ENCODE measurements at places on chromosomes 6 and 20. TPM values are rescaled to one million over a fixed set of nuclear protein-coding genes. Genes with fewer than 3 reads are reported as not detected.
A peak's percentile ranks its signal among the peaks of the same experiment; 100 is the strongest.

The BPIFB1 gene
- 0.23 TPM for total RNA-seq

The LGSN gene
- 0.26 TPM for total RNA-seq

DNA sequence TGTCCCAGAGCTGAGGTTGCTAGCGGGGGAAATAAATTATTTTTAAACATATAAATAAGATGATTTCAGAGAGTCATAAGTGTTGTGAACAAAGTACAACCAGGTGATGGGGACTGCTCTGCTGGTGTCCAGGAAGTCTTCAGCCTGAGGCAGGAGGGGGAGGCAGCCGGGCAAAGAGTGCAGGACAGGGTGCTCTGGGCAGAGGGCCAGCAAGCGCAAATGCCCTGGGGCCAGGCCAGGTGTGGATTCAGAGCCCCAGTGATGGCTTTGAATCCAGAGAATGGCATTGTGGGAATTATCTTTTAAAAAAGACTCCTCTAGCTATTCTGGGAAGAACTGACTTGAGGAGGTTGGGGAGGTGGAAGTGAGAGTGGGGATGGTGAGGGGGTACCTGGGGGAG lies 1.6 kb downstream of the CLPSL1 start:
- no peak overlapping the region for H3K4me3 ChIP-seq
- no peak for DNase-seq
- H3K36me3 ChIP-seq = no peaks in the 10 kb centered on the region
- peaks cover 14% of the 10 kb centered on the region for H3K27me3 ChIP-seq
- H3K4me1 ChIP-seq = no peaks in the 10 kb centered on the region

The GJA1 gene
- total RNA-seq = 162 TPM

GRCh38 chr6:142500250-142500786 lies 198.5 kb downstream of the ADGRG6 start:
- no peaks in the 10 kb centered on the region for H3K27me3 ChIP-seq
- H3K4me1 ChIP-seq = no peaks in the 10 kb centered on the region
- no peaks in the 10 kb centered on the region for H3K36me3 ChIP-seq
- H3K4me3 ChIP-seq = no peak overlapping the region

DNA sequence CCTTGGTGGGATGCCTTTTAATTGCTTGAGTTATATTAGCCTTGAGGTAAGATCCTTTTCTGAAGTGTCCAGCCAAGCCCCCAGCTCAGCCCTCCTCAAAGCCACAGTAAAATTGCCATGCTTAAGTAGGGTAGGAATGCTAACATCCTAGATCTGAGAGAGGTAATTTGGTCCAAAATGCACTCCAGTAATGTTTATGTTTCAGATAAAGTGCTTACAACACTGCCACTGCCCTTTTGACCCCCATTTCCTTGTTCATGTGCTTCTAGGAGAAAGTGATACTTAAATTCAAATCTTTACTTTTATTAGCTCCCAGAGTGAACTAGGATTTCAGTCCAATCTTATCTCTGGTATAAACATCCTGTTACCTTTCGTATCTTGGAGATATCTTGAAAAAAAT lies 318.0 kb downstream of the BMP2 start:
- H3K27ac ChIP-seq = no peak overlapping the region
- H3K36me3 ChIP-seq = no peaks in the 10 kb centered on the region
- DNase-seq = peak; percentile 57
- H3K27me3 ChIP-seq = no peaks in the 10 kb centered on the region
- no peak overlapping the region for H3K4me3 ChIP-seq
- peaks cover 5% of the 10 kb centered on the region for H3K4me1 ChIP-seq

GRCh38 chr6:143727035-143727434 lies 49.3 kb downstream of the PHACTR2 start:
- peaks cover 9% of the 10 kb centered on the region for H3K4me1 ChIP-seq
- no peak for DNase-seq
- no peaks in the 10 kb centered on the region for H3K27me3 ChIP-seq

DNA sequence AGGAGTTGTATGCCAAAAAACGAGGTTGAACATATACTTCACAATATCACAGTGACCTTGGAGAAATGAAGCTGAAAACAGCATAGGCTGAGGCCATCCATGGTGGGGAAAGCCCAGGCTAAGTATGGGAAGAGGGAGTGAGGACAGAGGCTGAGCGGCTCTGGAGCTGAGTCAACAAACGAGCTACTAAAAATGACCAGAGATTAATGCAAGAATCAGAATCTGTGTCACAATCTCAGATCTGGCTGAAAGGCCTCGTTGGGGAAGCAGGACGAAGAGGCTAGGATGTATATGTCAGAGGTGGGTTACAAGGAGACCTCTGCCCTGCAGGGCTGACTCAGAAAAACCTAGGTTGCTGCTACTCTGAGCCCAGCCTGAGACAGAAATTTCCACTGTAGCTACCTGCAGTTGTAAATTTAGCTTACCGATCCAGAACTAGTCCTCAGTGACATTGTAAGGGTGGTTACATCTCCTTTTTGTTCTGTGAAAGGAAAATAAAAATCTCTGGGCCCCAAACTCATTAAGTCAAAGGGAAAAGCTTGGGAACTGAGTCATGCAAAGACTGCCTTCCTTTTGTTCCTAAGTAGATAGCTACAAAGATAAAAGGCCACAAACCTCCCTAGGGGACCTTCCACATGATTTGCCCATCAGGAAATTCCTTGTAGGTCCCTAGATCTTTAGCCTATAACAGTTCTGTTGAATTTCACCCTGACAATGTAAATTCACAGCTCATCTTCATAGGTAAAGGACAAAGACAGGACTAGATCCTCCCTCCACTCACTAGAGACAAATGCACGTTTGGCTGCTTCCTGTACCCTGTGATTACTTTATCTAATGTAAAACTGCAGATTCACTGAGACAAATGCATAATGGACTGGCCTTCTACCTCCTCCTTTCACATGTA lies 8.5 kb upstream of the TUBB2A start:
- H3K36me3 ChIP-seq = no peaks in the 10 kb centered on the region
- H3K27ac ChIP-seq = no peak overlapping the region
- no peak for DNase-seq
- H3K4me1 ChIP-seq = peaks cover 12% of the 10 kb centered on the region
- H3K27me3 ChIP-seq = peaks cover 11% of the 10 kb centered on the region

DNA sequence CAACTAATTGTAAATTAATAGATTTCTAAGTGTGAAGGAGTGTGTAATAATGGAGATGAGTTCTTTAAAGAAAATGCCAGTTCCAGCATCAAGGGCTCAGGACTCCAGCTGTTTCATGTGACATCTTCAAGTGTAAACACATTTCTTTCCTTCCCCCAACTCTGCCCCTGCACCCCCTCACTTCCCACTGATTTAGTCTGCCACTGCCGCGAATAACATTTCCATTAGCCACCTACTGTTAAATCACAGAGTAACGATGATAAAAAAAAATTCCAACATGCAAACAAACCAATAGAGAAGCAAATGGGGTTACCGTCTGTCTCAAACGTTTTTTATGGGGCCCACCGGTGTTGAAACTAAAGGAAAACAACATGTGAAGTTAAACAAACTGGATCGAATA lies 414.3 kb downstream of the SAMD5 start:
- H3K27ac ChIP-seq = no peak overlapping the region
- no peak overlapping the region for H3K4me3 ChIP-seq
- no peaks in the 10 kb centered on the region for H3K27me3 ChIP-seq
- H3K36me3 ChIP-seq = no peaks in the 10 kb centered on the region

The MDC1 gene
- 28.2 TPM for total RNA-seq

GRCh38 chr20:35978041-35978513 lies 9.7 kb downstream of the CNBD2 start:
- H3K27me3 ChIP-seq = no peaks in the 10 kb centered on the region
- peak; percentile 64 for DNase-seq
- no peak overlapping the region for H3K4me3 ChIP-seq
- H3K36me3 ChIP-seq = no peaks in the 10 kb centered on the region

GRCh38 chr20:51142448-51142847 lies 119.5 kb upstream of the KCNG1 start:
- no peak overlapping the region for H3K4me3 ChIP-seq
- DNase-seq = no peak
- H3K4me1 ChIP-seq = no peaks in the 10 kb centered on the region
- H3K36me3 ChIP-seq = no peaks in the 10 kb centered on the region
- no peak overlapping the region for H3K27ac ChIP-seq
- no peaks in the 10 kb centered on the region for H3K27me3 ChIP-seq

GRCh38 chr6:156844089-156844488 lies 66.9 kb downstream of the ARID1B start:
- no peaks in the 10 kb centered on the region for H3K27me3 ChIP-seq
- peak overlapping the region; percentile 21 for H3K27ac ChIP-seq
- DNase-seq = no peak
- H3K4me3 ChIP-seq = no peak overlapping the region
- H3K4me1 ChIP-seq = peaks cover 85% of the 10 kb centered on the region
- H3K36me3 ChIP-seq = no peaks in the 10 kb centered on the region

DNA sequence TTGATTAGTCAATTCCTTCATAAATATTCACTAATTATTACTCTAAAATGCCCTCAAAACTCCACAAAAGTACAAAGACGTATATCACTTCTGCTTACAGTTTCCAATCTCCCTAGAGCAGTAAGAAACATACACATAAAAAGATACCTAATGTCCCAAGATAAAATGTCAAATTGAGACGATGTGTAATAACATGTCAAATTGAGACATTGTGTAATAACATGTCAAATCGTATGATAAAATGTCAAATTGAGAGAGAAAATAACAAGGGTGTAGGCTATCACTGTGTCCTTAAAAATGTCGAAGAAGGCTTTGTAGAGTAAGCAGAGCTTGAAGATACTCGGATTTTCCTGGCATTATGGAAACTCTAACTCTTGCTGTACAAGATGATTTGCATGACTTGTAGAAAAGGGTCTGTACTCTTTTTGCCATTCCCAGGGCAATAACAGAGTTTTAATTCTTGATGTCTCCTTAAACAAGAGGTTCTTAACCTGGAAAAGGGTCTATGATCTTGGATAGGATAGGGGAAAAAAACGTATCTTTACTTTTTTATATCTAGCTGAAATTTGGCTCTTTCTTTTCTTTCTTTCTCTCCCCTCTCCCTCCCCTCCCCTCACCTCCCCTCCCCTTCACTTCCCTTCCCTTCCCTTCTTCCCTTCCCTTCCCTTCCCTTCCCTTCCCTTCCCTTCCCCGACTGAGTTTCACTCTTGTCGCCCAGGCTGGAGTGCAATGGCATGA lies 67.7 kb upstream of the ADGRG6 start:
- no peaks in the 10 kb centered on the region for H3K36me3 ChIP-seq
- no peaks in the 10 kb centered on the region for H3K4me1 ChIP-seq
- no peak overlapping the region for H3K4me3 ChIP-seq
- H3K27me3 ChIP-seq = no peaks in the 10 kb centered on the region

- DNase-seq = no peak
- no peak overlapping the region for H3K4me3 ChIP-seq
- H3K36me3 ChIP-seq = no peaks in the 10 kb centered on the region
- H3K4me1 ChIP-seq = no peaks in the 10 kb centered on the region
- peaks cover under 1% of the 10 kb centered on the region for H3K27me3 ChIP-seq
These were observed 21.9 kb downstream of the MYH7B start for GRCh38 chr20:34977365-34978091.

DNA sequence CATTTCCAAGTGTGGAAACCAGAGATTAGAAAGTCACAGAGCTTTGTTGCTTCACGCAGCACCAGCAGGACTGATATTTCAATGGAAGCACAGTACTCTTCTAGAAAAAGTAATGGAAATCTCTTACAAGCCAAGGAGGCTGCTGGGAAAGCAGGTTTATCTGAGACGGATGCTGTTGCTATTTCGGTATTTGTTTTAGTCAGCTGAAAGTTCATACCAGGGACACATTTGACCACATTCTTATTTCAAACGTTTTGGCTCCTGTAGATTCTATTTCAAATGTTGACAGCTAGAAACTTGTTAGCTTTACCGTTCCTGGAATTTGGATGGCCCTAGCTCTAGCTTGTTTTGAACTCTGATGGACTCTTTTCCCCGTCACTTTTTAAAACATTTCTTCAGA lies 3.7 kb upstream of the TMEM242 start:
- no peak overlapping the region for H3K4me3 ChIP-seq
- no peak for DNase-seq
- H3K36me3 ChIP-seq = no peaks in the 10 kb centered on the region

DNA sequence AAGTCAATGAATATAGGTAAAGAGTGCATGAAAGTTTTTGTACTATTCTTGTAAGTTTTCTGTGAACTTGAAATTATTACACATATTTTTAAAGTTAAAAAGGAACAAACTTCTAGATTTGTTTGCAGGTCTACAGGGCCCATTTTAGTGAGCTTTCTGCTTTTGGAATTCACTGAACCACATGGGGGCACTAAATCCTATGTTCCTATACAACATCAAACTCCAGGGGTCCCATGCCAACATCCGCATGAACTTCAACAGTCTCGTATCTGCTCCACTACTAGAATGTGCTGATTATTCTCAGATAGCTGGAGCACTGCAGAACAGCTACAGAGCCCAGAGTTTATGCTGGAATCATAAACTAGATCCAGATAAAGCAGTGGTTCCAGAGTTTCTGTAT lies 347.9 kb upstream of the SPTLC3 start:
- DNase-seq = no peak
- H3K4me1 ChIP-seq = no peaks in the 10 kb centered on the region
- no peaks in the 10 kb centered on the region for H3K27me3 ChIP-seq
- no peaks in the 10 kb centered on the region for H3K36me3 ChIP-seq
- H3K27ac ChIP-seq = no peak overlapping the region

DNA sequence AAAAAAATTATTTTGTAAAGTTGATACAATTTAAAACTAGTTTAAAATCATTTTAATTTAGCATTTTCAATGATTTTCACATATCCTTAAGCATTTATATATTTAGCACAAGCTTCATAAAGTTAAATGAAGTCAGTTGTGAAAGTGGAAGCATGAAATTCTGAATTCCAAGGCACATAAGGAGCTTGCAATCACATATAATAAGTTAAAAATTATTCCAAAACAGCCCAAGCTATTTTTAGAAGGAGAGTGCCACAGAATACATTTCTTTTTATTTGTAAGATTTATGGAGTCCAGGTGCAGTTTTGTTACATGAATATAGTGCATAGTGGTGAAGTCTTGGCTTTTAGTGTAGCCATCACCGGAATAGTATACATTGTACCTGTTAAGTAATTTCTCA lies 3.2 kb upstream of the LGSN start:
- H3K4me1 ChIP-seq = no peaks in the 10 kb centered on the region
- no peak overlapping the region for H3K4me3 ChIP-seq
- H3K36me3 ChIP-seq = no peaks in the 10 kb centered on the region
- H3K27ac ChIP-seq = no peak overlapping the region
- DNase-seq = no peak

The ELOVL2 gene
- total RNA-seq = 0.24 TPM

GRCh38 chr6:97656236-97656635 lies 373.2 kb upstream of the MMS22L start:
- H3K27ac ChIP-seq = no peak overlapping the region
- no peaks in the 10 kb centered on the region for H3K27me3 ChIP-seq
- no peak for DNase-seq
- no peaks in the 10 kb centered on the region for H3K36me3 ChIP-seq

- H3K27me3 ChIP-seq = no peaks in the 10 kb centered on the region
- no peak overlapping the region for H3K4me3 ChIP-seq
- H3K36me3 ChIP-seq = no peaks in the 10 kb centered on the region
- no peaks in the 10 kb centered on the region for H3K4me1 ChIP-seq
These were observed 261.4 kb upstream of the JARID2 start for GRCh38 chr6:14984519-14984853.

Measured in left lung (tissue), 14 donors.